ENCODE measurements at places on chromosomes 3 and 15. TPM values are rescaled to one million over a fixed set of nuclear protein-coding genes. Genes with fewer than 3 reads are reported as not detected.

The DTX3L gene
- 30.0 TPM for total RNA-seq

The CGNL1 gene
- total RNA-seq, result 0.50 TPM

The PPP2R3A gene
- total RNA-seq, result 30.0 TPM

- DNase-seq, result no peak
These were observed 272.8 kb downstream of the BBX start for GRCh38 chr3:107795514-107796094.

The RNF168 gene
- total RNA-seq, result 49.3 TPM

- no peak for DNase-seq
These were observed 52.2 kb downstream of the ROPN1B start for GRCh38 chr3:126021224-126021623.

The UBAP1L gene
- 3.1 TPM for total RNA-seq

The CLEC3B gene
- total RNA-seq, result not detected

The GMNC gene
- total RNA-seq, result not detected

GRCh38 chr3:87797872-87798566, 260.8 kb downstream of the CGGBP1 start:
- no peak for DNase-seq

DNA sequence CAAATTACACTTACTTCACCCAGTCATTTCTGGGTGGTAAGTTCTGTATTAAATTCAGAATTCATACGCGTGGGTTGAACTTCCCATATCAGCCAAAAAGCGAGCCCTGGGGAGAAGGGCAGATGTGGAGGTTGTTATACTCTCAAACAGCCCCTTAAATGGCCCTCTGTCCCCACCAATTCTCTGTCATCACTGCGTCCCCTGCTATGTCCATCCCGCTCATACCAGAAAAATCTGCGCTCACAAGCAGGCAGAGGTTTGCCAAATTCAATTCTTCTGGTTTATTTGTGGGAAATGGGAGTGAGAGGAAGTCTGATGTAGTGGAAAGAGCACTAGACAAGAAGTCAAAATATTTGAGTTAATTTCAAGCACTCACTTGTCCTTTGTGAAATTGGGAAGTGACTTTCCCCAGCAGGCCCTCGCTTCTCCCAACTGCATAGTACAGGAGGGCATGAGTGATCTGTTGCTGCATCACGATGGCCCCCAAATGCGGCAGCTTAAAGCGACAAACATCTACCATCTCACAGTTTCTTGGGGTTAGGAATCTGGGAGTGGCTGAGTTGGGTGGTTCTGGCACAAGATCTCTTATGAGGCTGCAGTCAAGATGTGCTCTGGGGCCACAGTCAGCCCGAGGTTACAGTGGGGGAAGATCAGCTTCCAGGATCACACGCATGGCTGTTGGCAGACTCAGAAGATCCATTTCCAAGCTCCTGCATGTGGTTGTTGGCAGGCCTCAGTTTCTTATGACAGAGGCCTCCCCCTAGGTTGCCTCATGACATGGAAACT, 67.7 kb downstream of the CPN2 start:
- no peak for DNase-seq

DNA sequence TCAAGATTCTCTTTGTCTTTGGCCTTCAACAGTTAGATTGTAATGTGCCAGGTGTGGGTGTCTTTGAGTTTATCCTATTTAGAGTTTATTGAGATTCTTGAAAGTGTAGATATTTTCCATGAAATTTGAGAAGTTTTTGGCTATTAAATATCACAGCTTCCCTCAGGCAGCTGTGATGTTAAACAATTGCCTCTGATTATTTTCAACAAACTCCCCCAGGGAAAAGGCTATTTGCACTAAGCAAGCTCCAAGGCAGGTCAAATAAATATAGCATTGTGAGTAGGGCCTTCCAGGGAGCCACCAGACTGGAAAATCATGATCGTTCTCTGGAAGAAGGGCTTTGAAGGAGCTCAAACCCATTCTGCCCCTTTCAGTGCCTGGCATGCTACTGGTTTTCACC, 107.0 kb downstream of the EEFSEC start:
- DNase-seq, result no peak

DNA sequence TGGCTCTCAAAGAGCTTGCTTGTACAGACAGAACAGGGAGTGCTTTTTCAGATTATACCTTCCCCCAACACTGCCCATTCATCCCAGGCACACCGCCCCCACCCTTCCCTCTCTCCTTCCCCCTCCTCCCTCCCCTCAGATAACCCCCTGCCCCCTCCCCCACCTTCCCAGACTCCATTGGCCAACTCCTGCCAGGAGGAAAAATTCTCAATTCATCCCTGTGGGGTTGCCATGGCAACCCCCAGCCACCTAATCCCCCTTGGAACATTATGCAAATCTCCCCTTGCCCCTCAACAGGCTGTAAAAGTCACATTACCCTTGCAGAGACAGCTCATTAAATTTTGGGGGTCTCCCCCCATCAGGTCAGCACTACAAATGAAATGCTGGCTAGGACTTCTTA, 14.3 kb downstream of the TLE3 start:
- DNase-seq, result no peak

DNA sequence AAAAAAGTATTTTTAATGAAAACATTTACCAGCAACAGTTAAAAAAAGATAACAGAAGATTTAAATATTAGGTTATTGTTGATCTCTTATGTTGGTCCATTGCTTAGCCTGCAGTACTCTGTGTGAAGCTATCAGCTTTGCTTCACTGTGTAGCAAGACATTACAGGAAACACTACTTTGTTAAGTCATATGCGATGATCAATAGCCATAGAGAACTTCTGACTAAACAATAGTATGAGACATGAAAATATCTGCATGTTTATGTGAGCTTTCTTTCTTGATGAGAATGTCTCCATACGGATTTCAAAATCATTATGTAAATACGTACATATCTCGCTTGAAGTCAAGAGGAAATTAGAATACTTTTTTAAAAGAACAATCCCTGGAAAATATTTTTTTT, 27.0 kb upstream of the CAPN3 start:
- no peak for DNase-seq

GRCh38 chr3:42595682-42596081, 4.8 kb upstream of the NKTR start:
- no peak for DNase-seq

DNA sequence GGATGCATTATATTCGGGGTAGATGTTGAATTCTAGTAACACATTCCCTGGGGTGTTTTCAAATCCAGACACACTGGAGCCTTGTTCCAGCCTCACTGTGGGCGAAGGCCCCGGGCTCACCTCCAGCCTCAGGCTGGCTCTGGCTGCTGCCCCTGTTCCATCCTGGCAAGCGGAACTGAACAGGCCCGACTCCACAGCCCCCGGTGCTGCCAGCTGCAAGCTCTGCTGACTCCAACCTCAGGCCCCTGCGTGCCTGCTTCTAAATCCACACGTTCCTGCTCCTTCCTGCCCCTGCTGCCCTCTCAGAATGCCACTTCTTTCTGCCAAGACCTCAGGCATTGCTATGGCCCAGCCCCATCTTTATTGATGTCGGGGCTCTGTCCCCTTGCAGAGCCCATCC, 90.6 kb downstream of the LIPC start:
- no peak for DNase-seq

DNA sequence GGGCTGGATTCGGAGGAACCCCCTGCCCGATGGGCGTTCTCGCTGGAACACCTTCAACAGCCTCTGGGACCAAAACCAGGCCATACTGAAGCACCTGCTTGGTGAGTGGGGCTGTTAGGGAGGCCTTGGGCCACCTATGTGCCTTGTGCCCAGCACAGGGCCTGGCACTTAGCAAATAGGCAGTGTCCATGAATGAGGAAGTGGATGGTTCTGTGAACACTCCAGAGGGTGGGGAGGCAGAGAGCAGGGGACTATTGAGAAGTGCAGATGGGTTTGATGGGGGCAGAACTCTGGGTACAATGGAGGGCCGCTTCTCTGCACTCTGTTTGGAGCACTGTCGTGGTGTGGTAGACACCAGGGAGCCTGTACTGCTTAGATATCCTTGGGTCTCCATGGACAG, 1.5 kb downstream of the ECE2 start:
- DNase-seq, result no peak

DNA sequence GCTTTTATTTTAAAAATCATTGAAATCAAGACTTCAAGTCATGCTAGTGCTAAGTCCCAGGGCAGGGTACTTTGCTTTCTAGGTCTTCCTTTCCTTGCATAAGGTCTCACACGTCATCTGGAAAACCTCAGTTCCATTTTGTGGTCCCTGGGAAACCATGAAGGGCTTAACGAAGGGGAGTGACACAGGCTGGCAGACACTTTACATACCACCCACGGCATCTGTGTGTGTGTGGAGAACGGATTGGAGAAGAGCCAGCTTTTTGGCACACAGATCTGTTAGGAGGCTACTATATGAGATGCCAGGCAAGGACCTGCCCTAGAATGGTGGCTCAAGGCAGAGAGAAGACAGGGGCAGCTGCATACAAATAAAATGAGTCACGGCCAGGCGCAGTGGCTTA, 107.5 kb upstream of the NSMCE3 start:
- no peak for DNase-seq

- DNase-seq, result no peak
These were observed 90.2 kb upstream of the CHD2 start for GRCh38 chr15:92809880-92810361.

The TM4SF18 gene
- not detected for total RNA-seq

The TM4SF1 gene
- total RNA-seq, result 146 TPM

- no peak for DNase-seq
These were observed 98.2 kb upstream of the DCBLD2 start for GRCh38 chr3:98999675-99000074.

DNA sequence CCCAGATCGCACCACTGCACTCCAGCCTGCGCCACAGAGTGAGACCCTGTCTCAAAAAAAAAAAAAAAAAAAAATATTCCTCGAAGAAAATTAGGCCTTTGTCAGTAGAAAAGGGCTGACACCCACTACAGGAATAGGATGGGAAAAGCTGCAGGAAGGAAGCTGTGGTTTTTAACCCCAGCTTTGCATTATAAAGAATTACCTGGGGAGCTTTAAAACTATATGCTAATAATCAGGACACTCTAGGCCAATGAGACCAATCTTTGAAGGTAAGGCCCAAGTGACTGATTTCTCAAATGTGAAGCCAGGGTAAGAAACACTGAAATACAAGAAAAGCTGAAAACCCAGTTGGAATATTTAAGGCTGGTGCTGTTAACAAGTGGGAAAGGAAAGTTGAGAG, 74.3 kb downstream of the RBPMS2 start:
- DNase-seq, result no peak

- no peak for DNase-seq
These were observed 19.9 kb upstream of the ABHD2 start for GRCh38 chr15:89068325-89068784.

- DNase-seq, result no peak
These were observed 28.1 kb downstream of the NR1I2 start for GRCh38 chr3:119810018-119810435.

- no peak for DNase-seq
These were observed 298.6 kb upstream of the STT3B start for GRCh38 chr3:31234145-31234544.
